ENCODE measurements at places on chromosomes 4 and X.

GRCh38 chrX:152942077-152942442, 44.2 kb downstream of the ZNF185 start:
- no peaks in the 10 kb centered on the region for H3K4me1 ChIP-seq
- peak overlapping the region; percentile 61 for H3K27ac ChIP-seq
- no peaks in the 10 kb centered on the region for H3K27me3 ChIP-seq
- no peak for DNase-seq
- no peaks in the 10 kb centered on the region for H3K36me3 ChIP-seq
- H3K4me3 ChIP-seq = peak overlapping the region; percentile 43

- no peak for DNase-seq
- H3K36me3 ChIP-seq = no peaks in the 10 kb centered on the region
- no peak overlapping the region for H3K4me3 ChIP-seq
- H3K27ac ChIP-seq = no peak overlapping the region
Measured at GRCh38 chrX:16476692-16477091, 173.3 kb upstream of the S100G start.

DNA sequence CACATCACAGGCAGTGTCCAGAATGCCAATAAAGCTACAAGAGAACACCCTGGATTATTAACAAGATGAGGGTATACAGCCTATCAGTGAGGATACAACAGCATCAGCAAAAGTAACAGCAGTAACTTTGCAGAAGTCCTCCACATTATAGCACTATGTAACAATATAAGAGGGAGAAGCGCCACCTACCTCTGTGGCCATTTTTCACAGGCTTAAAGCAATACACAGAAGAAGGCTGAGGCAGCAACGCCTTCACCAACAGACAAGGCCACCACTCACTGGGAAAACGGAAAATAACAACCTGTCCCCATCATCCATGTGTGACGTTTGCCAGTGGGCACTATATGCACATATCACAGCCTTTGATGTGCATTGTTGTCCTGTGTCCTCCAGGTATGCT, 12.5 kb downstream of the RTL8B start:
- no peaks in the 10 kb centered on the region for H3K4me1 ChIP-seq
- H3K4me3 ChIP-seq = no peak overlapping the region
- no peaks in the 10 kb centered on the region for H3K27me3 ChIP-seq

DNA sequence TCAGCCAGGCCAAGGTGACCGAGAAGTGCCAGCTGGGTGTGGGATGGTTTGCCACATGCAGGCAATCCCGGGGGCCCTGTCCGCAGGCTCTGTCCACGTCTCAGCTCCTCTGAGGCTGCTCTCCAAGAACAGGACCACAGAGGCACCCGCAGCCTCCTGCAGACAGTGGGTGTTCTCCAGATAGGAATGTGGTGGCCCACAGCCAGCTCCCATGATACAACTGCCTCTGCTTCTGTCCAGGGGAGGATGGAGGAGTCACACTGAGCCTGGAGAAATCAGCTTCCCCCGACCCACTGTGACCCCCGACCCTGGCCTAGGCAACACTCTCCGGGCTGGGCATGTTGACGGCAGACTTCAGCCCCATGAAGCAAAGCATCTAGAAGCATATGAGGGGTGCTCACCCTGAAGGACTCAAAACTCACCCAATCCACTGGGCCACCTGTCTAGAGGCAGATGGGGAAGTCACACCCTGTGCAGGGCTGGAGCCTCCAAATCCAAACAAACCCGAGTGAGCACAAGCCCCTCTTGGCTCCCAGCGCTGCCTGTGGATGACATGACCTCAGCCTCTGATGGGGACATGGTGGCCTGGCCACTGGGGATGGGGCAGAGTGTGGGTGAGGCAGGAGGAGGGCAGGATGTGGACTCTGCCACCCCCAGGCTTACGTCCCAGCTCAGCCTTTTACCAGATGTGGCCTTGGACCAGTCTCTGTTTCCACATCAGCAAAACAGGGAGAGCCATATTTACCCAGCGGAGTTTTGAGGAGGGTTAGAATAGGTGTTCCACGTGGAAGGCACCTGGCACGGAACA, 102.3 kb downstream of the PSAPL1 start:
- no peaks in the 10 kb centered on the region for H3K27me3 ChIP-seq
- no peak overlapping the region for H3K27ac ChIP-seq
- no peaks in the 10 kb centered on the region for H3K4me1 ChIP-seq

- no peaks in the 10 kb centered on the region for H3K27me3 ChIP-seq
- no peak overlapping the region for H3K4me3 ChIP-seq
- H3K27ac ChIP-seq = no peak overlapping the region
- no peaks in the 10 kb centered on the region for H3K36me3 ChIP-seq
Measured at GRCh38 chrX:45295259-45295986, 94.7 kb upstream of the DIPK2B start.

DNA sequence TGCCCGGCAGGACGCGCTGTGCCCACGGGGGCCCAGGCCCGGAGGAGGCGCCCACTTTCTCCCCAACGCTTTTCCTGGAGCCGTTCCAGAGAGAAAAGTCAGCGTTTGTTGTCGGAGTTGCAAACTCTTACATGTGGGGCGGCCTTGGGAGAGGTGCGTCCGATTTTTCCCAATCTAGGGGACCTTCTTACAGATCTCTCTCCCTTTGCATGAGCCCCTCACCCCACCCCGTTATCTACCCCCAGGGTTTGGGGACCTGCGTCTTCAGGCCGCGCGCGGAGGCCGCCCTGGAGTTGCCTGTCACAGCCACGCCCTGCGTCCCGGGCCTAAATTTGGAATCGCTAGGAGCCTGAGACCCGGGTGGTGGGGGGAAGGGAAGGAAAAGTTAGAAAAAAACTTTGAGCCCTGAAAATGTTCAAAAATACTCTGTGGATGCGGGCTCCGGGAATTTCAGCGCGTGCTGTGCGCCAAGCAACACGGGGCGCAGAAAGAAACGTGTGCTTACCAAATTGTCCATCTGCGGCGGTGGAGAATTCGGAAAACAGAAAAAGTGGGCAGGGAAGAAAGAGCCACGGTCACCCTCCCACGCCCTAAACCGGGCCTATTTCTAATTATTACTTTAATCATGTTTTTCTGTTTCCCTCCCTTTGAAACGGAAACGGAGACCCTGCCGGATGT, 587 bp downstream of the CD99 start:
- no peaks in the 10 kb centered on the region for H3K27me3 ChIP-seq
- peak; percentile 61 for DNase-seq
- peak overlapping the region; percentile 80 for H3K4me3 ChIP-seq

DNA sequence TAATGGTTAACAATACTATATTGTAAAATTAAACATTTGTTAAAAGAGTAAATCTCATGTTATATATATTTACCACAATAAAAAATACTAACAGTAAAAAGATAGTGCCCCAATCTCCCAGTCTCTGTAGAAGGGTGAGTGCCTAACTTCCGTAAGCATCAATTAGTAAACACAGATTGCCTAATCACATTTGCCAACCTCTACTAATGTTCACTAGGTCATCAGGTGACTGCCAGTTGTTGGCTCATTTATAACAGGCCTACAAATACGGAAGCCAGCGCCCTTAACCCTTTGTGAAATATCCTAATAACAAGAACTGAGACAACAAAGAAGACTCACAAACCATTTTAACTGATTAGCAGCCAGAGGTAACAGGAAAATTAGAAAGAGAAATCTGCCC, 345.1 kb downstream of the INPP4B start:
- no peak overlapping the region for H3K4me3 ChIP-seq
- no peak for DNase-seq
- H3K36me3 ChIP-seq = no peaks in the 10 kb centered on the region

- H3K4me3 ChIP-seq = no peak overlapping the region
- DNase-seq = peak; percentile 10
- H3K27ac ChIP-seq = no peak overlapping the region
- H3K4me1 ChIP-seq = no peaks in the 10 kb centered on the region
- H3K36me3 ChIP-seq = no peaks in the 10 kb centered on the region
- no peaks in the 10 kb centered on the region for H3K27me3 ChIP-seq
Measured at GRCh38 chrX:143580266-143580665, 55.6 kb downstream of the SLITRK4 start.

DNA sequence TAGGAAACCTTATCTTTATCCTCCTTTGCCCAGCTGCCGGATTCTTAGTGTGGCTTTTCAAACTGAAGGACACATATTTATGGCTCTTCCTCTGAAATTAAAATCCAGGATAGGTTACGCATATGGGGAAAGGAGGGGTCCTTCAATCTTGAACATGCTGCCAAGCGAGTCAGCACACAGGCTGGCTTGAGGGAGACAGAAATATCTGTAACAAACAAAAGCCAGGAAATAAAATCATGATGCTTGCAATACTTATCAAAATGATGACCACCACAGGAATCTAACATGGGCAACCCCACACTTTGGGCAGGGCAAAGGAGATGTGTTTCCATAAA, 196.4 kb upstream of the LDB2 start:
- no peak overlapping the region for H3K27ac ChIP-seq
- H3K4me3 ChIP-seq = no peak overlapping the region
- H3K36me3 ChIP-seq = no peaks in the 10 kb centered on the region
- H3K4me1 ChIP-seq = no peaks in the 10 kb centered on the region

- no peak overlapping the region for H3K4me3 ChIP-seq
- no peaks in the 10 kb centered on the region for H3K27me3 ChIP-seq
- H3K4me1 ChIP-seq = no peaks in the 10 kb centered on the region
- DNase-seq = no peak
- no peak overlapping the region for H3K27ac ChIP-seq
Measured at GRCh38 chr4:82481506-82481840, 51.1 kb downstream of the ENOPH1 start.

All from fibroblast of lung (primary cell).